ENCODE measurements at places on chromosomes 12 and 14.
A peak's percentile ranks its signal among the peaks of the same experiment; 100 is the strongest.

GRCh38 chr12:84791444-84791843 lies 121.2 kb downstream of the SLC6A15 start:
- no peak for DNase-seq

DNA sequence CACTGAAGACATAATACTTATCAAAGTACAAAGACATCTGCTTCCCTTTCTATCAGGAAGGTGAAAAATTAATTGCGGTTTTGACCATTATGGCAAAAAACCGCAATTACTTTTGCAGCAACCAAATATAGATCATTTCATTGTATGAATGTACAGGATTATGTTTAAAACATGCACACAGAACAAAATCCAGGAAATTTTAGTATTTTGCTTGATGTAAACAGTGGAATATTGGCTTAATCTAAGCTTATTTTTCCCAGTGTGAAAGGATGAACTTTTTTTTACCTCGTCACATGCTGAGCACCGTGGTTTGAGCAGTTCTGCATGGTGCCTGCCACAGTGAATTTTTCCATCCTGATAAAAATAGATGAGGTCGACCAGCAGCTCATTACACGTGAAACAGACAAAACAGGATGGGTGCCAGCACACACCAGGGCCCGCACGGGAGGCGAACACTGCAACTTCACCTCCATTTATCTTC lies 121.2 kb downstream of the PRICKLE1 start:
- DNase-seq: no peak

GRCh38 chr14:80215756-80216581 lies 4.7 kb upstream of the DIO2 start:
- peak; percentile 9 for DNase-seq

DNA sequence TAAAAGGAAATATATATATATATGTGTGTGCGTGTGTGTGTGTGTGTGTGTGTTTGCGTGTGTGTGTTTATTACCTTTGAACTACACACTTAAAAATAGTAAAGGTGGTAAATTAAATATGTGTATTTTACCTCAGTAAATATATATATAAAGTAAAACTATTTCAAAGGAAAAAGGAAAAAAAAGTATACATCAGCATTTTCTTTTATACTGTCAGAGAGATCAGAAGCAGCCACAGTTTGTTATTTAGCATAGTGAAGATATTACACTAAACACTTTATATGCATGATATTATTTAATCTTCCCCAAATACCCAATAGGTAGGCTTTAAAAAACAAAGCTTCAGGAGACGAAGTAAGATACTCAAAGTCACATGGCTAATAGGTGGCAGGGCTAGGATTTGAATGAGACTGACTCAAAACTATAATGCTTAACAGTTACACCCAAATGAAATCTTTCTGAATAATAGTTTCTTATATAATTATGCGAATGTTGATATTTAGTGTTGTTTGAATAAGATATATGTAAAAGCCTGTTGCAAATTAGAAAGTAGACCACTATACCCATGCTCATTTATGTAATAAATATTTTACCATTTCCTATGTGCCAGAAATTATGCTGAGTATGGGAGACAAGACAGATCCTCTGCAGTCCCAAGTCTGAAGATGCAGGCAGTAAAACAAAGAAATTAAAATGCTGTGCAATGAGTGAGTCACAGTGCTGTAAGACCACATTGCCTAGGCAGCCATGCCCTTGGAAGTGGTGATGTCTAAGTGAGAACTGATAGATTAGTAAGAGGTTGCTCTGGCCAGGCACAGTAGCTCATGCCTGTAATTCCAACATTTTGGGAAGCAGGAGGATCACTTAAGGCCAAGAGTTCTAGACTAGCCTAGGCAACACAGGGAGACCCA lies 66.1 kb downstream of the PDZRN4 start:
- DNase-seq: no peak

GRCh38 chr12:127150479-127150878 lies 1116.5 kb upstream of the TMEM132C start:
- DNase-seq: no peak

DNA sequence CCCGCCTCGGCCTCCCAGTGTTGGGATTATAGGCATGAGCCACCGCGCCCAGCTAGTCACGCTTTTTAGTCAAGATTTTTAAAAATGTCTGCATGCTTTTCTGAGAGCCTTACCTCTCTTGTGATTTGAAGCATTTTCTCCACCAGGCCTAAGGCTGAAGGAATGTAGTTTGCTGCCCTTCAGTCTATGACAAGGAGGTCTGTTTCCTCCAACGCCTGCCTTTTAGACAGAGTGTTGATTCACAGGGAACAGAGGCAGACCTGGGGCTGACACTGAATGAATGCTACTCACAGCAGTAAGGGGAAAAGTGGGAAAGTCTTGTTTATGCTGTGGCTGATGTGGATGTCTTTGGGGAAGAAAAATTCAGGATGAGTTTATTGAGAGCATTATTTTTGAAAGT lies 27.2 kb upstream of the MDM2 start:
- DNase-seq: no peak

GRCh38 chr14:29712601-29713000 lies 215.0 kb downstream of the PRKD1 start:
- no peak for DNase-seq

DNA sequence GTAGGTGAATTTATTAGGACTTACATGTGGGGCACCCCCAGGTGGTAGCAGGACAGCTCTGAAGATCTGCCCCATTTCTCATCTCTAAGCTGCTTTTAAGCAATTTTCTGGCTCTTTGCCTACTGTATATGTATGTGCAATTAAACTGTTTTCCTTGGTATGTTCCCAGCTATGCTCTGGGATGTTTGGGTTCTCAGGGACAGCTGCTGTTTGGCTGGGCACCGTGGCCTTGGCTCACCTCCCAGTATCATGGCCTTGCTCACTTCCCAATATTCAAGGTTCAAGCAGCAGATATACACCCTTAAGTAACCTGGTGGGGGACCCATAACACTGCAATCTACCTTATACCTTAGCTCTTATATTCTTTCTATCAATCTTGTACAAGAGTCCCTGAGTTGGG lies 53.7 kb upstream of the KITLG start:
- no peak for DNase-seq

DNA sequence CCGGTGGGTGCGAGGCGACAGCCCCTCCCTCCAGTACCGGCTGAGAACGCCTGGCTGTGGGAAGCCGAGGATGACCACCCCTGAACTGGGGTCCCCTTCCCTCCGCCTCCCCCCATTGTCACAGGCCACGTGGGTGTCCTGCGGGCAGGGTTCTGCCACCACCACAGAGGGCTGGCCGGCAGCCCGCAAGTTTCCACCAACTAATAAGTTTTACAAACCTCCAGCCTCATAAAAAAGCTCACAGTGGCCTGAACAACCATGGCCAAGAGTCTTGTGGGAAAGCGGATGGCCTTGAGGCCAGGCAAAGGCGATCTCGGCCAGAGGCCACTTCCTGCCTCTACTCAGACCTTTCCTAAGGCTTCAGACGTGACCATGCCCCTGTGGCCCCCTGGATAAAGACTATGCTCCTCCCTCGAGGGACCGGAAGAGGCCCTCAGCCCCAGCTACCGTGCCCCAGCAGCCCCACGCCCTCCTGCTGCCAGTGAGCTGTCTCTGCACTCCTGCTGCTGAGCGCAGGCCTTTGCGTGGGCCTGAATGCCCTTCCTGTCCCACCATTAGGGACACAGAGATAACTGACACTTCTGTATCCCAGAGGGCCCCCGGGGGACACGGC lies 46.1 kb upstream of the DLK1 start:
- DNase-seq: peak; percentile 61

DNA sequence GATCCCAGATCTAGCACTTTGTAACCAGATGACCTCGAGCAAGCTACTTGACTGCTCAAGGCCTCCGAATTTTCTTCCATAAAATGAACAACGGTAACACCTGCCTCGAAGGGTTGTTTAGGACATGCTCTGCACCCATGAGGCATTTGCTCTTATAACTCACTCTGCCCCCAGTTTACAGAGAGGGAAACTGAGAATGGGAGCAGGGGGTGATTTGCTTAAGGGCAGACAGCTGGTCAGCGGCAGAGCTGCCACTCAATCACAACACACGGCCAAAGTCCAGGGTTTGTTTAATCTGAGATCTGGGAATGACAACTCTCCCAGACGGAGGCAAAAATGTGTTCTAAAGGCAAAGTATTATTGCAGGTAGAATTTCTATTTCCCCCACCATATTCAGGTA lies 156.3 kb downstream of the RIMBP2 start:
- DNase-seq: no peak

DNA sequence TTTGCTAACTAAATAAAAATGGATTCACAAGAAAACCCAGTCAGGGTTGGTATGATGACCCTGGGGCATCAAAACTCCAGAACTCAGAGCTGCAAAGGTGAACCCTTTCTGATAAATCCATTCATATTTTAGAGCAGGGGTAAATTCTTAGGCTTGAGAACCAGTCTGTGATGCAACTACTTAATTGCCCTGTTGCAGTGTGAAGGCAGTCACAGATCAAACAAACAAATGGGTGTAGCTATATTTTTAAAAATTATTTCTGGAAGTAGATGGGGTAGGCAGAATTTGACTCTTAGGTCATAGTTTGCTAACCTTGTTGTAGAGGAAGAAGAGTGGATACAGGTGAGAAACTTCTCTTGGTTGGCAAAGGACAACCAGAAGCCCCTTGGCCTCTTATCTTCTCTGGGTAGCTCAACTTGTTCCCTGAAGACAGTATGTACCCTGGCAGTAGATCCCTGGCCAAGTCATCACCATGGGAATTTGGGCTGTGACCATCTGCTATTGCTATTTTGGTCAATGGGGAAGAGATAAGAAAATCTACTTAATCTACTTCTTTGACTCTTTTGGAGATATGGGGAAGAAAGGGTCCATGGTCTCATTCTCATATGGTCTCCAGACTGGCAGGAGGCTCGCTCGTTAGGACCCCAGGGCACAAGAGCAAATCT lies 216.1 kb downstream of the PPM1H start:
- DNase-seq: no peak

GRCh38 chr12:68393417-68393816 lies 61.3 kb upstream of the MDM1 start:
- no peak for DNase-seq

GRCh38 chr14:101026341-101026740 lies 122.8 kb upstream of the RTL1 start:
- no peak for DNase-seq

DNA sequence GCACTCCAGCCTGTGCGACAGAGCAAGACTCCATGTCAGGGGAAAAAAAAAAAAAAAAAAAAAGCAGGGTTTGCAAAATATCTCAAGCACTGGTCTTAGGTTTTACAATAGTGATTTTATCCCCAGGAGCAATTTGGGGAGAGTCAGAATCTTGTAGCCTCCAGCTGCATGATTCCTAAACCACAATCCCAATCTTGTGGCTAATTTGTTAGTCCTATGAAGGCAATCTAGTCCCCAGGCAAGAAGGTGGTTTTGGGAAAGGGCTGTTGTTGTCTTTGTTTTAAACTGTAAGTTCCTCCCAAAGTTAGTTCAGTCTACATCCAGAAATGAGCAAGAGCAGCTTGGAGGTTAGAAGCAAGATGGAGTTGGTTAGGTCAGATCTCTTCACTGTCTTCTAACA lies 135.7 kb downstream of the PLXNC1 start:
- DNase-seq: no peak

DNA sequence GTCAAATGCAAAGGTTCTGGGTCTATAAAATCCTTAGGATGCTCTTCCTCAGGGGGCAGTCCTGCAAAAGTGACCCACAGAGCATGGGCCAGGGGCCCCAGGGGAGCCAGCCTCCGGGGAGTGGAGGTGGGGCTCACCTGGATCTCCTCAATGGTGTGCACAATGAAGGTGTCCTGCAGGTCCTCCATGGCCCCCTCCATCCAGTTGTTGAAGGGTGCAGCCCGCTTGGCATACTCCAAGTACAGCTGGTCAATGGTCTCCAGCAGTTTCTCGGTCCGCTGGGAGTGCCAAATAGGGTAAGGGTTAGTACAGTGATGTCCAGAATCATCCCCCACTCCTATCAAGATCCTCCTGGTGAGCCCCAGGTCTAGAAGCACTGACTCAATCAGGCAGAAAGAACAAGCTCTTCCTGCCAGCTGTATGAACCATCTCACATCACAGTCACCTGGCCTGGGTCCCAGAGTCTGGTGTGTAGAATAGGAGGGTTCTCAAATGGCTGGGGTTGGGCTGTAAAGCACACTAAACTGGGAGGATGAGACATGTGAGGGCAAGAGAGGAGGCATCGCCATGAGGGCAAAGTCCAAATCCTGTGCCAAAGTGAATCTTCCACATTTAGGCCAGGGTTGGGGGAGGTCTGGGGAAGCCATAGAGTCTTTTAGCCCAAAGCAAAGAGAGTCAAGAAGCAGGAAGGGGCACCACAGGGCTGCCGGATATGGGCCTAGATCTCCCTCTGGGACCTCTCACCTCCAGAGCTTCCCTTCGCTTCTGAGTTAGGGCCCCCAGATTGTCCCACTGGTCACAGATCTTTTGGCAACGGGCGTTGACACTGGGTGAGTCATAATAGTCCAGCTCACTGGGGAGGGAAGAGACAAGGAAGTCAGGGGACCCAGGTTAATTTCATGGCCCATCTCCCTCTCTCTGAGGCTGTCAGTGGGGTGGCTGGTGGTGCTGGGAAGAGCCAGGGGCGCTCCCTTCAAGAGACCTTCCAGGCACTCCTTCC lies 91.5 kb upstream of the ZFP36L1 start:
- peak; percentile 86 for DNase-seq

GRCh38 chr12:103915306-103915705 lies 14.9 kb upstream of the HSP90B1 start:
- DNase-seq: no peak

DNA sequence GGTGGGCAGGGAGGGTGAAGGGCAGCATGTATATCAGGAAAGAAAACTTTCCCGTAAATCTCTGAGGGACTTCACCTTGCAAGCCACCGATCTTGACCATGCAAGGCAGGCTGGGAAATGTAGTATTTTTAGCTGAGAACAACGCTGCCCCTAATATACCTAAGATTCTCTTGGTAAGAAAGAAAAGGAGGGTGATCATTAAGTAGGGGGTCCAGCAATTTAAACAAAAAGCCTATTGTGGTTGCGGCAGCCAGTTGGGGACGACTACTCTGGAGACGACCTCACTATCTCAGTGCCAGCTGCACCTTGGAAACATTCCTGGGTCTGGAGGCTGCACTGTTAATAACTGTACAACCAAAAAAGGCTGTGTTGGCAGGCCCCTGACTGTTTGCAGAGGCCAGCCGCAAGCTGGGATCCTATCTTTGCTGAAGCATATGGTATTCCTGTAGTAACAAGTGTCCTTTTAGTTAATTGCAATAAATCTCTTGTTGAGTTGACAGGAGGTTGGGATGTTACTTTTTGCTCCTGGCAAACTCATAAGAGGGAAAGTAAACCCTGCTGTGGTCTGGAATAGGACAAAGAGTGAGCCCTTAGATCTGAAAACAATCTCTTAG lies 6.4 kb downstream of the APOLD1 start:
- DNase-seq: no peak

DNA sequence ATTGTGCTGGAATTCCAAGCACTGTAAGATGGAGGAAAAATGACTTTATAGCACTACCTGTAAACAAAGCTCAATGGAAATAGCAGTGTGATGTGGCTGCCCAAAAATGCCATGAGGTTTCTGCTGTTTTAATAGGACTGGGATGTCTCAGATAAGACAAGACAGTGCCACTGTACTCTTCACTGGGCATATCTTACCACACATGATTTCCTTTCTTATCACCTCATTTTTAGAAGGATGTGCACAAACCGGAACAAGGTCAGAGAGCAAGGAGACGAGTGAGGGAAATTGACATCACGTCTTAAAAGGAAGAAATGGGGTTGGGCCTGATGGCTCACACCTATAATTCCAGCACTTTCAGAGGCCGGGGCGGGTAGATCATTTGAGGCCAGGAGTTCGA lies 38.4 kb upstream of the FGD4 start:
- no peak for DNase-seq
